Sigmoid colon (tissue), 7 donors: ENCODE measurements at places on chromosomes 4 and X.
A peak's percentile ranks its signal among the peaks of the same experiment; 100 is the strongest.

- no peak for DNase-seq
These were observed 191.1 kb downstream of the COX7B2 start for GRCh38 chr4:46717950-46718349.

DNA sequence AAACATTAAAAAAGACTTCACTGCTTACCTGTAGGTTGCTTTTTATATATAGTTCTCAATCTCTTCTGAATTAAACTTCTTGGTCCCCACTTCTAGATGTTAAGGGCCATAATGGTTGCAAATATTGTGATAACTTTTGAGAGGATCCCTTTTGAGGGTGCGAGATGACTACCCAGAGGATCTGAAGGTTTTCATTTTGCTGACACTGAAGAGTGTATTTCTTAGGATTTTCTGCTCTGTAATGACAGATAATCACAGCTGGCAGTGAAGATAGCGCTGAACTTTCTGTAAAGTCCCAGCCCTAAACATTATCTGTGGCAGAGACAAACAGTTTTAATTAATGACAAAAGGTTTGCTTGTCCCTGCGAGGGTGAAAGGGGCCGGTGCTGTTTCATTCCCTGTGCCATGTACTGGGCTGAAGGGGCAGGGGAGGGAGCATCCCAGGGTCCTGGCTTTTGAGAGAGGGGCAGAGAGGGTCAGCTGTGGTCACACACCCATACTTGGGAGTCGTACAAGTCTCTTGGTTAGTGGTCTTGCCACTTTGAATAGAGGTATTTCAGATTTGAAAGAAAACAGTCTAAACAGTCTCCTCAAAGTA is 22.2 kb downstream of the CLCN4 start:
- DNase-seq, result no peak

DNA sequence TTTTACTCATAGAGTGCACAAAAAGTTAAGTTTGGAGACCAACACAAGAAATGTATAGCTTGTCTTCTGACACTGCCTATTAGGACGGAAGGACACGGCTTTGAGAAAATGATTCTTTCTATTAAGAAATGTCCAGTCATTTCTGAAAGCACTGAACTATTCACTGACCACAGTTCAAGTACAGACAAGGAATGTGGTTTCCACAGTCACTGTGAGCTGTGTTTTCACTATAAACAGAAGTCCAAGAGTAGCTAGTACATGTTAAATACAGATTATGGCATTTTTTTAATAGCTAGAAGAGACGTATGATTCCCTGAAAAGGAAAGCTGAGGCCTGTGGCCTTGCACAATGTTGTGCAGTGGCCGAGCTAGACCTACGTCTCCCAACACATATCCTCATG is 115.1 kb upstream of the GPM6A start:
- no peak for DNase-seq

DNA sequence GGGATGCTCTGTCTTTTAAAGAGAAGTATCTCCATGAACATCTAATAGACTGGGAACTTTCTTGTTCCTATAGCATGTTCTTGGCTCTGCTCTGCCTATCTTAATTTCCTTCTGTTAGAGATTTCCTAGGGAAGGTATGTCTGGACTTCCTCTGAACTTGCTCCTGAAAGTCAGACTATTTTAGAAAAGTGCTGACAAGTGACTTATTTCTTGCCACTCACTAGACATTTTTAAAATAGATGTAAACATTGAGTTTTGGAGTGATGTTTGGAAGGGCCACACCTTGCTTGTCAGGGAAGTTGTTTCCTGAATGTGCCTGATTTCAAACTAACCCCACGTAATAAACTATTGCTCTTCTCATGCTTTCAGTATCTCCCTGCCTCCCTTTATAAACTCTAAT is 62.4 kb upstream of the ATP8A1 start:
- DNase-seq, result no peak

DNA sequence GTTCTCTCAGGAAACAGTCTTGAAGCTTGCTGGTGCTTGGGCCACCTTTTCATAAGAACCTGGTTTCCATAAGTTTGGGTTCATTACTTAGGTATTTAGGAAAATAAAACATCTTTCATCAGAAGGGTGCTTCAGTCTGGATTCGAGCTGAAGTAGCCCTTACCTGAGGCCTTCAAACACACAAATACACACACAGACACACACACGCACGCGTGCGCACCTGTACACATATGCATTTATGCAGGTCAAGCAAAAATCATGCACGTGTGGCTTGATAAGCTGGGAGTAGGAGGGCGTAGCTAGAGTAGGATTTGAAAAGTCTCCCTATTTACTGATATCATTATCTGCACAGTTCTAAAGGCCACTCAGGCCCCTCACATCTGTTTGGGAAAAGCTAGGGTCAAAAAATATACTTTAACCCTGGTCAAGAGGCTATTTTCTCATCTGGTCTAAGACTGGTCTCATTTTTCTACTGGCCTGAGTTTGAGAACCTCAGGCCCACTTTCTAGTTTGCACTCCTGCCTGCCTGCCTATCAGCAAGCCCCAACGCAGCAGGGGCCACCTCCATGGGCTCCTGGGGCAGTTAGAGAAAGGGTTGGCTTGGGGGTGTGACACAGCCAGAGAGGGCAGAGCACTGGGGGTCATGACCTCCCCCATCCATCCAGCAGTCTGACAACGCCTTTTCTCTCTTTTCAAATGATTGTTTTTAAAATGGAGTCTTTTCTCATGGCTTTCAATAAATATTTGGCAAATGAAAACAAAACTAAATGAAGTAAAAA is 64.3 kb downstream of the RASL11B start:
- no peak for DNase-seq

GRCh38 chr4:158671915-158672806 is at the start of gene ETFDH:
Gene ETFDH (plus strand): TSS chr4:158672296. CDS start chr4:158672457, 161 bp downstream.
- peak; percentile 100 for DNase-seq

DNA sequence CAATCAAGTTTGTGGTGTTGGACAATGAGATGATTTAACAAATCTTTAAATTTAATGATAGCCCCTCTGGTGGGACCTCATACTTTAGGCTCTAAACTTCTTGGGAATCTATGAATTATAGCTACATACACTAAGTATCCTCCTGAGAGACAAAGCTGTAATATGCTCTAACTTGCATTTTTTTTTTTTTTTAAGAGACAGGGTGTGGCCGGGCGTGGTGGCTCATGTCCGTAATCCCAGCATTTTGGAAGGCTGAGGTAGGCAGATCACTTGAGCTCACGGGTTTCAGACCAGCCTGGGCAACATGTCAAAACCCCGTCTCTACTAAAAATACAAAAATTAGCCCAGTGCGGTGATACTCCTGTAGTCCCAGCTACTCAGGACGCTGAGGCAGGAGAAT is 23.3 kb upstream of the COQ2 start:
- DNase-seq, result no peak

DNA sequence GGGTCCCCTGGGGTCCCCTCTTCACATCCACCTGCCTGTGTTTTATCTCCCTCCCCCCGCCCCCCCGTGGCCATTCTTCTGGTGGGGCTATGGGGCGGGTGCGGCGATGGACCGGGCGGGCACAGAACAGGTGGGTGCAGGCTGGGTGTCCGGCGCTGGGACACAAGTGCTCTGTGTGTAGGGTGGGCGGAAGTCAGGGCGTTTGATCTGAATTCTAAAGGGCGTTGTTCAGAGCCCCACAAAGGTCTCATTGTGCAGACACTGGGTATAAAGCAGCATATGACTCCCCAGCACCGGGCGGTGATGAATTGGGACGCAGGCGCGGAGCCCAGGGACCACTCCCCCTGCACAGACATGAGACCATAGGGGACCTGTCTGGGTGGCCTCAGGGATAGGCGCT is at the start of gene GJB1:
GJB1 (plus strand) TSS at position 296 of the 400 bp plus-strand sequence. CDS start 484 bp downstream, outside the sequence.
- no peak for DNase-seq

DNA sequence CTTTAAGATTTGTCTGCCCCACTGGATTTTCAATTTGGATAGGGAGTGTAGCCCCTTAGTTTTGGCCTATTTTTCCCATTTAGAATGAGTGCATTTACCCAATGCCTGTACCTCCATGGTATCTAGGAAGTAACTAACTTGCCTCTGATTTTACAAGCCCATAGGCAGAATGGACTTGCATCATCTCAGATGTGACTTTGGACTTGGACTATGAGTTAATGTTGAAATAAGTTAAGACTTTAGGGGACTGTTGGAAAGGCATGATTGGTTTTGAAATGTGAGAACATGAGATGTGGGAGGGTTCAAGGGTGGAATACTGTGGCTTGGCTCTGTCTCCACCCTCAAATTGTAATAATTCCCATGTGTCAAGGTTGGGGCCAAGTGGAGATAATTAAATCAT is 2480.2 kb downstream of the PCDH7 start:
- DNase-seq, result no peak

DNA sequence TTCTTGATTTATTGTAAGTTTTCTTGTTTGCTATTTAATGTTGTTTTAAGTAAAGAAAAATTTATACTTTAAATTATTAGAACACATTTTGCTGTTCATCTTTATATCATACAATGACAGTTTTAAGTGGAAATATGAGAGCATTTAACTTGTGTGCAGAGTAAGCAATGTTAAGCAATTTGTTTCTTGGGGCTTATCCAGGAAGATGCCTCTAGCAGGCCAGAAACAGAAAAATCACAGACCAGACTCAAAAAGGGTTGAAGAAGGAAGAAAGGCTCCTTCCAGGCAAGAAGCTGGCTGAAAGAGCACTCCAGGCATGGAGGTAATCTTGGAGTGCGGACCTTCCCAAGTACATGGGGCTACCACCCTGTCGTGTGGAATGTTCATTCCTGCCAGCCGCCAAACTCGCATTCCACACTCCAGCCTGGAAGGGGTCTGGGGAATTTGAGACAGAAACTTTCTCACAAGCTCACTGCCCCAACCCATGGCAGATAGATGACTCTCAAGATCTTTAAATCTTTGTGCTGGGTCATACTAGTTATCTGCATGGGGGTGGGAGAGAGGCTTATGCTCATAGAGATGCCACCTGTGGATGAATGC is 1521.3 kb upstream of the AGA start:
- no peak for DNase-seq

GRCh38 chrX:150038986-150039599 is 100.8 kb upstream of the EOLA2 start:
- no peak for DNase-seq

DNA sequence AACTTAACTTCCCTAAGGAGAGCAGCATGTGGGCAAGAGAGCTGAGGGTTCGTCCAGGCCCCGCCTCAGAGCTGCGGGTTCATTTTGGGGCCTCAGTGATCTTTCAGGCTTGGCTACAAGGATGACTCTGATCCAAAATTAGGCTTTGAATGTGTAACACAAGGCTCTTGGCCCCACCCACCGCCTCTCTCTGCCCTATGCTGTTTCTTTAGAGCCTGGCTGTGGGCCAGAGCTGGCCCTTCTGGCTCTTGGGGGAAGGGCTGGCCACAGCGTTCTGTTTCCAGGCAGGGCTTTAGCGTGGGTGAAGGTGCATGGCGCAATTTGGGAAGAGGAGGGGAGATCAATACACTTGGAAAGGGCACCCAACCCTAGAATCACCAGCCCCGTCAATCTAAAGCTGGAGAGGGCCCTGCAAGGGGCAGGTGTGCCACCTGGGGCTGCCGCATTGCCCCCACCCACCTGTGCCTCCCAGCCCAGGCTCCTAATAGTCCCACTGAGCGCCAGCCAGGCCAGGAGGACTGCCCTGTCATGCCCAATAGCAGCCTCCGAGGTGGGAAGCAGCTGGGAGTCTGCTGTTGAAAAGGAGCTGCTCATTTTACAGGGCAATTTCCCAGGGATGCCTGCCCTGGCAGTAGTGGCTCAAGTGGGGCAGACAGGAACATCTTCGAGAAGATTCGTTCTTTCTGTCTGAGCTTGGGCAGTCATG is 84.5 kb upstream of the MAML3 start:
- DNase-seq, result peak; percentile 97

GRCh38 chr4:77097611-77098010 is 21.8 kb upstream of the CCNI start:
- no peak for DNase-seq

- DNase-seq, result no peak
These were observed 355.0 kb upstream of the EMCN start for GRCh38 chr4:100872811-100873210.

DNA sequence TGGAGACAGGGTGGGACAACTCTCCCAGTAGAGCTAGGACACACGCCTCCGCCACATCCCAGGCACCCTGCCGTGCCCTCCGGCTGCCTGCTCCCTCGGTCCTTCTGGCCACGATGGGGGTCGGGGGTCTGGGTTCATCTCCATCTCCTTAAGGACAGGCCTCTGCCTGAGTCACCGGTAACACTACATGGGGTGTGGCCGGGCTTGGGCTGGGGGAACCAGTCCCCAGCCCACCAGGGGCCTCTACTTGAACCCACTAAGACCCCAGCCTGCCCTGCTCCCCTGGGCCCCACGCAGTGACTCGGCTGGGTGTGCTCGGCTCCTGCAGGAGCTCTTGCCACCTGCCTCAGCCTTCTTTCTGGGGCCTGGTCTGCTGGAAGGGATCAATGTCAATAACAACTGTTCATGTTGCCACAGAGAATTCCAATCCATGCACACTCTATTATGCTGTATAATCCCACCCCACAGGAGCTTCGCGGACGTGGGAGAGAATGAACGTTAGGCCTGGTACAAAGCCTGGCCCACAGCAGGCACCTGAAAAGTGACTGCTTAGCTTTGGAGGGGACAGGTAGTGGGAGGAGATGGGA is 177.7 kb upstream of the PSAPL1 start:
- DNase-seq, result no peak

- no peak for DNase-seq
These were observed 27.6 kb downstream of the ARFIP1 start for GRCh38 chr4:152807294-152807829.

- DNase-seq, result peak; percentile 93
These were observed 3.4 kb downstream of the TFE3 start for GRCh38 chrX:49039598-49040375.

GRCh38 chr4:118867311-118868067 is 21.2 kb upstream of the SYNPO2 start:
- no peak for DNase-seq

GRCh38 chr4:82372517-82373485 is 990 bp downstream of the HNRNPD start:
- DNase-seq, result peak; percentile 88

DNA sequence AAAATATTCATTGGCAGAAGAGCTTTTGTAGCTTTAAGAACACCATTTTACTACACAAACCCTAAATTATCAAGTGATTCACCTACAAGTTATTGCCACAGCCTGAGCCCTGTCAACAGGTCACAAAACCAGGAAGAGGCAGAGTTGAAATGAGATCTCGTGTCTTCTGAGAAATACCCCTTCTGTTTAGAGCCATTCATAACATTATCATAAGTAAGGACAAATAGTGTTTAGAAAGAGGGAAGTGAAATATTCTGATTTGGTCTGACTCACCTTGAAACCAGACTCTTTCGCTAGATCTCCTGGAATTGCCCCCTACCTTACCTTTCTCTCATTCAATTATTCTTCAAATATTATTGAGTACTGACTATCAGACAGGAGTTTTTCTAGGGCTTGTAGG is 5.9 kb downstream of the ETDB start:
- no peak for DNase-seq

DNA sequence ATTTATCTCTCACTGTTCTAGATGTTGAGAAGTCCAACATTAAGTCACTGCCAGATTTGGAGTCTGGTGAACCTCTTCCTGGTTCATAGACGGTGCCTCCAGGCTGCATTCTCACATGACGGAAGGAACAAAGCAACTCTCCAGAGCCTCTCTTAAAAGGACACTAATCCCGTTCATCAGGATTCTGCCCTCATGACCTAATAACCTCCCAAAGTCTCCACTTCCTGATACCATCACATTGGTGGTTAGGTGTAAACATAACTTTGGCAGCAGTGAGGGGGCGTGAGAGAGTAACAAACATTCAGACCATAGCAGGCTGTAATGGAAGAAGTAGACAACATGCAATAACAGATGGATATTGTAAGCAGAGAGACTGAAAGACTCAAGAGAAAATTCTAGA is 388.6 kb downstream of the PDHA2 start:
- DNase-seq, result no peak
